Cardiac septum (tissue), 1 donor: ENCODE measurements at places on chromosomes 5 and 9.

DNA sequence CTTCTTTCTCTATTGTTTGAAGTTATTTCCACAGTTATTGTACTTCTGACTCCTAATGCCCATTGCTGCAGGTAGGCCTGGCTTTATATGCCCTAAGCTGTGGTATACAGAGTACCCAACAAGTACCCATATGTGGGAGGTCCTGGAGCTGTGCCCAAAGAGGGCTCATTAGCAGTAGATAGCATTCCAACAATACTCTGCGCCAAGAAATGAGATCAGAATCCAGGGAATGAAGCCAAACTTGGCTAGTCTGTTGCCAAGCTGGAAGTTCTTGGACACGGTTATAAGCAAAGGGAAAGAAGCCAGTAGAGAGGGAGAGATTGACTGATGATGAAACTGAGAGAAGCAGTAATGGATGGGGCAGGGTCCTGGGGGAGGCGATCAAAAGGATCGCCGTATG is 29.7 kb upstream of the FAM169A start:
- peak; percentile 85 for DNase-seq

DNA sequence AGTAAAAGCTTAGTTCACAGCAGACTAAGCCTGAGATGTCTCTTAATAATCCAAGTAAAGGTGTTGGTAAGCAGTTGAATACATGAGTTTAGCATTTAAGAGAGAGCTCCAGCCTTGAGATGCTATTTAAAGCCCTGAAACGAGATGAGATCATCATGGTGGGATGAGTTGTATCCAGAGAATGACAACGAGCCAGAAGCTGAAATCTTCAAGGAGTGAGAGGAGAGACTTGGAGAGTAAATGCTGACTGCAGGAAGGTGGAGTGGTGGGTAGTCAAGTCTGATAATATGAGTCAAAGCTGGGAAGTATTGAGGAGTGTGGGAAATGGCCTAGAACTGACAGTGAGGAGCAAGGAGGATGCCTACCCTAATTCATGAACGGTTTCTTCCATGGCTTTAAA is 53.7 kb downstream of the PLAC8L1 start:
- no peak for DNase-seq

- DNase-seq: no peak
These were observed 9.8 kb downstream of the DOCK2 start for GRCh38 chr5:169646856-169647255.

GRCh38 chr5:137735555-137736284 is at the start of gene KLHL3:
KLHL3 (minus strand) TSS chr5:137736089; CDS start chr5:137735646, 443 bp downstream.
- DNase-seq: peak; percentile 75

- DNase-seq: no peak
These were observed 118.3 kb downstream of the SYK start for GRCh38 chr9:90919883-90920282.

DNA sequence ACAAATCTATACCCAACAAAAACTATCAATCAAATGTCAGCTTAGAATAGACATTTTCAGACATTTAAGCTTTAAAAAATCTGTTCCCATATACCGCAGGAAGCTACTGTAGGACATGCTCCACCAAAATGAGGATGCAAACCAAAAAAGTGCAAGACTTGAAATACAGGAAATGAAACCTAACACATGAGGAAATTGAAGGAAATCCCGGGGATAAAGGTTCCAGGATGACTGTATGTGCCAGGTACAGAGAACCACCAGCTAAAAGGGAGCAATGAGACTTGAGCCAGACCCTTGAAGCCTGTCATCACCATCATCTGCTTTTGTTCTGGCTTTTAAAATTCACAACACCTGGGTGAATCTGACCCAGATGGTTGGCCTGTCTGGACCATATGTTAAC is 21.4 kb downstream of the DIAPH1 start:
- DNase-seq: no peak

DNA sequence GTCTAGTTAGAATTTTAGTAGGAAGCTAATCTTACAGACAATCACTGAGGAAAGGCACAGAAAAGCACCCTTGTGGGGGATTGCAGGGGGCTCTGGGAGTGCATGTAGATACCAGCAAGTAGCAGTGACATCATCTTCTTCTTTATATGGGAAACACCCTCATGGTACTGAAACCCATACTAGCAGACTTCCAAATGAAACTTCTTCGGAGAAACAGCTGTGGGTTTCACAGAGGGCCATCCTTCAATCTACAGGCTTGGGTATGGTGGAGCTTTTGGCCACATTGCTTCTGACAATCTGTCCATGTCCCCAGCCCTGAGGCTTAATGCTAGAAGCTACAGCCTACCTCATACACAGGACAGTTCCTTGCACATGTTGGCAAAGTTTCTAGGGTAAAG is 165.2 kb upstream of the NFIB start:
- DNase-seq: no peak

GRCh38 chr5:68295772-68296171 is 80.2 kb downstream of the PIK3R1 start:
- no peak for DNase-seq

GRCh38 chr5:109704282-109704952 is 14.7 kb downstream of the MAN2A1 start:
- no peak for DNase-seq

DNA sequence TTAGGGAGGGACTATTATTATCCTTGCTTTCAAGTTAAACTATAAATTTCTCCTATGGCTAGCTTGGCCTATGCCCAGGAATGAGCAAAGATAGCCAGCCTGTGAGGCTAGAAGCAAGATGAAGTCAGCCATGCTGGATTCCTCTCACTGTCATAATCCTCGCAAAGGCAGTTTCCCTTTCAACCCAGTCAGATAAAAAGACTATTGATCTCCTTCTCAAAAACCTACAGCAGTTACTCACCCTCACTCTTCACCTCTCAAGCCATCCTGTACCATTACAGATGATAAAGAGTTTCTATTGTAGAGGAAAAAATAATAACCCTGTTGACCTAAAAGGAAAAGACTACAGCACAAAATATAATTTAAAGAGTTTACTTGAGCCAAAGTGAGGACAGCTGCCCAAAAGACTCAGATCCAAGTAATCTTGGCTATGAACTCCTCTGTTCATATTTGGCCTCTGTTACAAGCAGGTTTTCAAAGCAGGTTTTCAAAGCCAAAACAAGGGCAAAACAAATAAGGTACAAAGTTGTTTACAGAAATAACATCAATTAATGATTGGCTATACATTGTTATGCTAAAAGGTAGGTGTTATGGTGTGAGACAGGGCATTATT is 41.7 kb downstream of the KCNV2 start:
- DNase-seq: no peak

DNA sequence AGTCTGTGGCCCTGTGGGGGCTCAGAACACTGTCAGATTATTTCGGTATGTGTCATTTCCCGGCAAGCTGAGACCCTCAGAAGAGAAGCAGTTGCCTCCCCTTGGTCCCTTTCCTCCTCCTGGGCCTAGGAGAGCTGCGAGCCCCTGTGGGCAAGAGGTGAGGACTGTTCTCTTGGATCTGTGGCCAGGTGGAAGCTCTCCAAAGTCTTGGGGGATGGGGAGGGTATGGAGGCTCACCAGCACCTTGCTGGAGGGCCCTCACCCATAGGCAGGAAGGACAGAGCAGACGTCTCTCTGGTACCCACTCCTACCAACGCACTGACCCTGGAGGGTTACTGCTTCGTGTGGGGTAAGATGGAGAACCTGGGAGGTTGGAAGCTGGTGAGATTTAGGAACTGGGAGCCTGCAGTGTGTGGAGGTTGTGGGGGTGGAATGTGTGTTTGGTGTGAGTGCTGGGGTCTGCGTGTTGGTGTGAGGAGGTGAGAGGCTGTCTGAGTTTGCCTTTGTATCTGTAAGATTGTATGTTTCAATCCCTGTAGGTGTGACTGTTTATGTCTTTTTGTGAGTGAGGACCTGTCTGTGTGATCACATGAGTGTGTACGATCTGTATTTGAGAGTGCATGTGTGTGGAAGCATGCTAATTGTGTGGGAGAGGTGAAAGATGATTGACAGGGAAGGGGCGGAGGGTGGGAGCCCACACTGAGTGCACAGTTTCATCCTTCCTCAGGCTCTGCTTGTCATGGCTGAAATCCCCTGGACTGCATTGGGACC is 52.4 kb upstream of the PSD2 start:
- no peak for DNase-seq

- no peak for DNase-seq
These were observed 88.2 kb upstream of the OSMR start for GRCh38 chr5:38757451-38758245.

DNA sequence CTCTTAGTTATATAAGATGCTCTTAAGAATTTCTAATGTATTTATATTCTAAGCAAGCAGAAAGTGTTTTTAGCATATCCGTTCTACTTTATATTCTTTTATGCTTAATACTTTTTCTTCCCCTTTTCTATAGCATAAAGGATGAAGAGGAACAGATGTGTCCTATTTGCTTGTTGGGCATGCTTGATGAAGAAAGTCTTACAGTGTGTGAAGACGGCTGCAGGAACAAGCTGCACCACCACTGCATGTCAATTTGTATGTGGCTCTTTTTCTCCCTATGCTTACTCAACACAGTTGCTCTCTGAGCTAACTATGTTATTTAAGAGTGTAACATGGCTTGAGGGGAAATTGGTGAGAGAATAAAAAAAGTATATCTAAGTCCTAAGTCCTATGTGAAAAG is 37.6 kb upstream of the SETD9 start:
- DNase-seq: no peak

- no peak for DNase-seq
These were observed 208.1 kb upstream of the PIK3R1 start for GRCh38 chr5:68007451-68007850.

- DNase-seq: no peak
These were observed 41.5 kb downstream of the TTLL11 start for GRCh38 chr9:122051351-122052321.

DNA sequence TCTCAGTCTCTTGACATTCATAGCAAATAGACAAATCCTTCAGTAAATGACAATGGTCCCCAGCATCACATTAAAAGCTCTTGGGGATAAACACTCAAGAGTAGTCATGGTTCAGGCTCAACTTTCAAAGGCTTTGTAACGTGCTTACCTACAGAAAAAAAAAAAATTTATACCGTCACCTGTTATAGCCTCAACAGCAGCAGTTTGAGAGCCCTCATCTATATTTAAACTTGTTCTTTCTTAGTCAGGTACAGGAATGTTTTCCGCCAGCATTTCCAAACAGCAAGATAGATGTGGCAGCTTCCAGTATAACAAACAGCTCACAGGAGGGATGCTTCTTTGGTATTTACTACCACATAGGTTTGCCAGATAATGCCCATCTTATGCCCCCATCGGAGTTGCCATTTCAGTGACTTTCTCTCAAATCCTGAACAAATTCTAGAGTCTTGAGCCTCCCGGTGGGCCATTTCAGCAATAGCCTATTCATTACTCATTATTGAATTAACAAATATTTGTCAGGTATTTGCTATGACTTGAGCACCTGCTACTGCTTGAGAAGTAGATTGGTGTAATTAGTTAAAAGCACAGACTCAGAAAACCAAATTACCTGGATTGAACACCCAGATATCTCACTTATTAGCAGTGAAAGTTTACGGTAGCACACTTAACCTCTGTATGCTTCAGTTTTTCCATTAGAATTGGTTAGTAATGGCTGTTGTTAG is 470.0 kb downstream of the EBF1 start:
- DNase-seq: no peak

DNA sequence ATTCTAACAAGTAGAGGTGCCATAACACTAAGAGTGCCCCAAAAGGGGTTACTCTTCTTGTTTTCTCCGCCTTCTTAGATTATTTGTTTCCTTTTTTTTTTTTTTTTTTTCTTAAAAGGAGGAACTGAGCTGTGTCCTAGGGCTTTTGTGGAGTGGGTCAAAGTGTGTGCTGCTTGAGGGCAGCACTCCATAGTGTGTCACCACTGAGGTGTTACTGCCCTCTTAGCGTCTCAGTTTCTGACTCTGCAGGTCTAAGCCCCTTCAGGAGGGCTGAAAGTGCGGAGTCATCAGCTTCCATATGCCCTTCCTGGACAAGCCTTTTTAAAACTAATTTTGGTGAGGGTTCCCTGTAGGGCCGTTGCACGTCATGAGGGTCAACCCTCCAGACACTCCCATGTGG is 12.6 kb upstream of the NANS start:
- no peak for DNase-seq
